ENCODE measurements at places on chromosomes 2 and 18. TPM values are rescaled to one million over a fixed set of nuclear protein-coding genes. Genes with fewer than 3 reads are reported as not detected.
A peak's percentile ranks its signal among the peaks of the same experiment; 100 is the strongest.

DNA sequence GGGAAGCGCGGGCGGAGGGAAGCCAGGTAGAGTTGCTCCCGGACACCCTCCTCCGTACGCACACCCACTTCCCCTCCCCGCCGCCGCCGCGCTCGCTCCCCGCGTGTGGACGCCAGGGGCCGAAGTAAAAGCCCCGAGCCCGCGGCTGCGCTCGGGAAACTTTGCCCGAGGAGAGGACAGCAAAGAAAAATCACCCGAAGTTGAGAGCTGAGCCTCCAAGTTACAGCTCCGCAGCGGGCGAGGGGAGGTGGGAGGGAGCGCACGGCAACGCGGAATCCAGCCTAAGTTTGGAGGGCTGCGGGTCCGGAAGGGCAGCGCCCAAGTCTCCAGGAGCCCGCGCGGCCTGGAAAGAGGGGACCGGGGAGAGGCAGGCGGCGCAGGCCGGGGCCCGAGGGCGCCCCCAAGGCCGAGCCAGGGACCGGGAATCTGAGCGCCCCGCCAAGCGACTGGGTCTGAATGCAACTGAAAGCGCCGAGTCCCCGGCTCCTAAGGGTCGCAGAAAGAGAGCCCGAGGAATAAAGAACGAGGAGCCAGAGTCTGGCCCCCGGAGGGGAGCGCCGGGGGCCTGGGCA is 706 bp upstream of the BCL11A start:
- peak overlapping the region; percentile 76 for H3K27ac ChIP-seq
- peaks cover 24% of the 10 kb centered on the region for H3K27me3 ChIP-seq
- H3K36me3 ChIP-seq = no peaks in the 10 kb centered on the region
- H3K4me1 ChIP-seq = peaks cover 8% of the 10 kb centered on the region
- H3K4me3 ChIP-seq = peak overlapping the region; percentile 88

DNA sequence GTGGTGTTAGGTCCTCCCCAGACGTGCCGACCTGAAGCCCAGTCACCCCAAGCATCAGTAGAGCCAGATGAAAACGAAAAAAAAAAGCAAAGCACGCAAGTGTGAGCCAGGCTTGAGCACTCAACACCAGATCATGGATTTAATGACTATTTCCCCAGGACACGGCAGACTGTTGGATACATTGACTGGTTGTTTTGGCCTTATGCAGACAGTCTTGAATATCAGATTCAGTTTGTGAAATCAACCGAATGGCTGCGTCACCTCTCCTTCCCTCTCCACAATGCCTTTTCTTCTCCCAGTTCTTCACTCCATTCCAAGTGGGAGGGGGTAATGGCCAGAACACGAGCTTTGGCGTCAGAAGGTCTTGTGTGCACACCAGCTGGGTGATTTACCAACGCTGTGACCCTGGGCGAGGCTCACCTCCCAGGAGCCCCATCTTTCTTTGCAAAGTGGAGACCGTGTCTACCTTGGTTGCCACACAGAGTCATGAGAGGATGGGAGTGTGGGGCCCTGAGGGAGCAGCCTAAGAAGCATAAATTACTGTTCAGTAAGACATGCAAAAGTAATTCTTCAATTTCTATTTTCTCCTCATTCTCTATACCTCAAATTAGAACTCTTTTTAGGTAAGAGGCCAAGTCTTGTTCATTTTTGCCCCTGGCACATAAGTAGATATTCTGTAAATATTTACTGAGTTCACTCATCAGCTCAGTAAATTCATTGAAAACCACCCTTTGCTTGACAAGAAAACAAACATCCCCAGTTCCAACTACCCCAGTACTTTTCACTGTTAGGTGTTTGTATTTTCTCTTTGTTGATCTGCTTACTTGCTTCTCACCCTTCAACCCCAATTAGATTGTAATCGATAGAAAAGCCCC is 181.1 kb upstream of the COPS8 start:
- H3K27me3 ChIP-seq = peaks cover 10% of the 10 kb centered on the region
- H3K4me3 ChIP-seq = no peak overlapping the region
- H3K4me1 ChIP-seq = no peaks in the 10 kb centered on the region

DNA sequence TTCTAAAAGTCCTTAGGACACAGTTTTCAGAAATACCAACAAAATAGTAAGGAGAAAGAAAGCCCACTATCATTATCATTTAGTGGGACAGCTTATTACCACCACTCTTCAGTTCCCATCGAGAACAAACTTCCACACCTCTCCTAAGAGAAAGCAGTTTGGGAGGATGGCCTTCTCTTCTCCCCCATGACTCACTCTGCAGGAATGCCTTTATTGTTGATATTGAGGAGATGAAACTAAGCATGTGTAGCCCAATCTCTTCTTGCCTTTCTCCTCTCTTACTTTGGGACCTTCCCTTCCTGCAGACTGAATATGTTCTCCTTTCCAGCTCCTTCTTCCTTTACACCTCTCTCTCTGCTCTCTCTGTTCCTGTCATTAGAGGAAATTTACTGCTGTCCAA is 30.0 kb upstream of the ERMN start:
- peak overlapping the region; percentile 0 for H3K27ac ChIP-seq
- peaks cover 10% of the 10 kb centered on the region for H3K4me1 ChIP-seq
- no peaks in the 10 kb centered on the region for H3K27me3 ChIP-seq

DNA sequence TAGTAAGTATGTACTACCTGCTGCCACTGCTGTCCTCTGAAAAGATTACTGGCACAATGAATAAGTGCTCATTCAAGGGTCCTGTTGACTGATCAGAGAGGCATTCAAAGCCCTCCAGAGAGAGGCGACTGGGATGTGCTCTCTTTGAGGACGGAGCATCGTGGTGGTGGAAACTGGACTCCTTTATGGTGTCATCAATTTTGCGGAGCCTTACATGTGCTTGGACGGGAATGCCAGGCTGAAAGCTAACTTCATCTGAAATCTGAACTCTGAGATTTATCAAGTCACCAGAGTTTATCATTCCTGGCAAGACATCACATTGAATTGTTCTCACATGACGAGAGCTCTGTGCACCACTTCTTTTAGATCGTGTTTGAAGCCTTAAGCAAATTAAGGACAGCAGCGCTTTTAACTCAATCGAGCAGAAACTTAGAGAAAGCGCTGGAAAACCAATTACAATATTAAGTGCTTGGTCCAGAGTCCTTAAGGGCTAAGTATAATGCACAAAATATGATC is 138.3 kb downstream of the NCK2 start:
- peaks cover 6% of the 10 kb centered on the region for H3K36me3 ChIP-seq
- no peak overlapping the region for H3K27ac ChIP-seq
- no peak overlapping the region for H3K4me3 ChIP-seq
- DNase-seq = no peak
- H3K4me1 ChIP-seq = peaks cover 12% of the 10 kb centered on the region

Gene SERPINB13
- total RNA-seq = not detected
